Activated T-cell treated with anti-CD3 and anti-CD28 coated beads, Interleukin-2, amount 50 U/mL, for 48 hours (primary cell): ENCODE measurements at places on chromosomes 5 and 9.
A peak's percentile ranks its signal among the peaks of the same experiment; 100 is the strongest.

DNA sequence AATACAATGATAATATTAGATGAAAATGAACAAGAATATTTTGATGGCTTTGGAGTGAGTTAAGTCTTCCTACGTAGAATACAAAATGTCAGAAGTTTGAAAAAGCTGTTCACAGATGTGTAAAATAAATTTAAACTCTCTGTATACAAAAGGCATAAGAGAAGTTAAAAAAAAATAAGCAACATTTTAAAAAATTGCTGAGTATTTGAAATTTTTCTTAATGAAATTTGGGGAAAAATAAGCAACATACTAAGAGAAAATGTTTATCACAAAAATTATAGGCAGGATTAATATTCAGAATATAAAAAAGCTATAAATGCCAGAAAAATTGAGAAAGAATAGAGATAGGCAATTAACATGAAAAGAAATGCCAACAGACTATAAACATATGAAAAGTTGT is 470.7 kb upstream of the TRPC7 start:
- DNase-seq = no peak

- no peak for DNase-seq
Measured at GRCh38 chr5:6745706-6746222, 32.5 kb downstream of the TENT4A start.

- DNase-seq = no peak
Measured at GRCh38 chr5:74761241-74761640, 5.7 kb downstream of the GFM2 start.

- DNase-seq = no peak
Measured at GRCh38 chr5:16889972-16890519, 46.0 kb downstream of the MYO10 start.

- DNase-seq = no peak
Measured at GRCh38 chr5:65620021-65620420, 4.1 kb downstream of the TRIM23 start.

GRCh38 chr5:172223901-172224873 is 30.2 kb downstream of the EFCAB9 start:
- DNase-seq = peak; percentile 82

DNA sequence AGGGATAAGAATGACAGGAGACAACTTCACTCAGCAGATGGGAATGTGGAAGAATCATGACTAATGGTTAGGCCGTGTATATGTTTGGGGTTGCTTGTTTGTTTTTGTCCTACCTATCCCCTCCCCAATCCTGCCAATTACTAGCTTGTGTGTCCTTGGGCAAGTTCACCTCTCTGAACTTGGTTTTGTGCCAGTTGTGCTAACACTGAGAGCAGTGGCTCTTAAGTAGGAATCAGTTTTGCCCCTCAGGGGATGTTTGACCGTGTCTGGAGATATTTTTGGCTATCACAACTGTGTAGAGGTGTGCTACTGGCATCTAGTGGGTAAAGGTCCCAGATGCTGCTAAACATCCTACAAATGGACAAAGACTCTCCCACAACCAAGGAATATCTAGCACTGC is 287.0 kb downstream of the DMRT2 start:
- no peak for DNase-seq

GRCh38 chr5:169527066-169527465 is 56.5 kb upstream of the SPDL1 start:
- DNase-seq = no peak

DNA sequence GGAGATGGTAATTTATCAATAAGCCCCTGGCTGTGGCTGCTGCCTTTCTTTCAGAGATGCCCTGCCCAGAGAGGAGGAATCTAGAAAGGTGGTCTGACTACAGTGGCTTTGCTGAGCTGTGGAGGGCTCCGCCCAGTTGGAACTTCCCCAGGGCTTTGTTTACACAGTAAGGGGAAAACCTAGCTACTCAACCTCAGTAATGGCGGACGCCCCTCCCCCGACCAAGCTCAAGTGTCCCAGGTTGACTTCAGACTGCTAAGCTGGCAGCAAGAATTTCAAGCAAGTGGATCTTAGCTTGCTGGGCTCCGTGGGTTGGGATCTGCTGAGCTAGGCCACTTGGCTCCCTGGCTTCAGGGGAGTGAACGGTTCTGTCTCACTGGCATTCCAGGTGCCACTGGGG is 865.4 kb upstream of the ACO1 start:
- DNase-seq = peak; percentile 20

GRCh38 chr5:159243385-159243784 is 19.7 kb upstream of the UBLCP1 start:
- no peak for DNase-seq

- no peak for DNase-seq
Measured at GRCh38 chr5:15442193-15442570, 57.8 kb upstream of the FBXL7 start.

- DNase-seq = no peak
Measured at GRCh38 chr9:132356324-132356924, 1.6 kb upstream of the SETX start.

DNA sequence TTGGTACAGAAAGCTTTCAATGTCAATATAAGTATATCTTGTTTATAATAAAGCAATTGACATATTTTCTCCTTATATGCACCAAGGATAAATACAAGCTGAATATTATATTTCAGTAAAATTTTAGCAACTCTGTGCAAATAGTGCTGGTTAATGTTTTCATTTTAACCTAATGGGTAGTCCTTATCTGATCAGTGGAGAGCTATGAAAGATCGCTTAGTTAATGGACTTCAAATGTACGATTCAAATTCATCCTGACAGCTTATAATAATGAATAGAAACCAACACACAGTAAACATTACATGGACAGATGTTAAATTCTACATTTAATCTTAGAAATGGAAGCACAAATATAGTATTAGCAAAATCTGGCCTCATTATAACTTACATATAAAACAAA is 1495.2 kb upstream of the C9orf72 start:
- DNase-seq = no peak

DNA sequence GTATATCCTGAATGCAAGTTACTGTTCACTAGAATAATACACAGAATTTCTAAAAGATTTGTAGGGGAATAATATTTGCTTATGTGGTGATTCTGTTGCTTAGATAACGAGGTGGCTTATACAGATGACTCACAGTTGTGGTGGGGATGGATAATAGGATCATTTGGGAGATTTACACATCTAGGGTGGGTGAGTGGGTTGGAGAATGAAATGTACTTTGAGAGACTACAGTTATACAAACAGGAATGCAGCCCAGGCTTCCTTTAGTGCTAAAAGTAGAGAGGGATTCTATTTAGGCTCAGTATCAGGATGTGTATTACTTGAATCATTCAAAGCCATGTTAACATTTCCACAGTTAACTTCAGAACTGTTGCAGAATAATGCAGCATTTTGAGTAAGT is 1.8 kb downstream of the CTXN3 start:
- DNase-seq = no peak

- no peak for DNase-seq
Measured at GRCh38 chr9:4780651-4781050, 12.1 kb upstream of the RCL1 start.
